Kidney (tissue), 22 donors: ENCODE measurements at places on chromosomes 12 and 14. TPM values are rescaled to one million over a fixed set of nuclear protein-coding genes. Genes with fewer than 3 reads are reported as not detected.
A peak's percentile ranks its signal among the peaks of the same experiment; 100 is the strongest.

GRCh38 chr12:104137001-104137901 lies 759 bp downstream of the NFYB start:
- H3K4me3 ChIP-seq = peak overlapping the region; percentile 77
- peaks cover 3% of the 10 kb centered on the region for H3K4me1 ChIP-seq
- peak overlapping the region; percentile 83 for H3K27ac ChIP-seq
- H3K36me3 ChIP-seq = peaks cover 2% of the 10 kb centered on the region

The KRT73 gene
- total RNA-seq = not detected

DNA sequence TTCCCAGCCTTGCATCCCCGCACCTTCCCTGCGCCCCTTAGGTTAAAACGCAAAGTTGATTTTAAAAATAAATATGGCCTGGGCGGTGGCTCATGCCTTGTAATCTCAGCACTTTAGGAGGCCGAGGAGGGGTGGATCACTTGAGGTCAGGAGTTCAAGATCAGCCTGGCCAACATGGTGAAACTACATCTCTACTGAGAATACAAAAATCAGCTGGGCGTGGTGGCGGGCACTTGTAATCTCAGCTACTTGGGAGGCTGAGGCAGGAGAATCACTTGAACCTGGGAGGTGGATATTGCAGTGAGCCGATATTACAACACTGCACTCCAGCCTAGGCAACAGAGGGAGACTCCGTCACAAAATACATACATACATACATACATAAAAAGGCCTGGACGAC lies 96.0 kb downstream of the GCH1 start:
- H3K27me3 ChIP-seq = no peaks in the 10 kb centered on the region
- H3K36me3 ChIP-seq = no peaks in the 10 kb centered on the region
- H3K4me3 ChIP-seq = no peak overlapping the region
- DNase-seq = no peak
- no peak overlapping the region for H3K27ac ChIP-seq
- H3K4me1 ChIP-seq = no peaks in the 10 kb centered on the region

The SERPINA12 gene
- total RNA-seq = not detected

GRCh38 chr14:103896578-103896977 lies 31.7 kb upstream of the TDRD9 start:
- no peak overlapping the region for H3K4me3 ChIP-seq
- peaks cover 13% of the 10 kb centered on the region for H3K4me1 ChIP-seq
- no peaks in the 10 kb centered on the region for H3K36me3 ChIP-seq
- no peaks in the 10 kb centered on the region for H3K27me3 ChIP-seq
- H3K27ac ChIP-seq = peak overlapping the region; percentile 37

DNA sequence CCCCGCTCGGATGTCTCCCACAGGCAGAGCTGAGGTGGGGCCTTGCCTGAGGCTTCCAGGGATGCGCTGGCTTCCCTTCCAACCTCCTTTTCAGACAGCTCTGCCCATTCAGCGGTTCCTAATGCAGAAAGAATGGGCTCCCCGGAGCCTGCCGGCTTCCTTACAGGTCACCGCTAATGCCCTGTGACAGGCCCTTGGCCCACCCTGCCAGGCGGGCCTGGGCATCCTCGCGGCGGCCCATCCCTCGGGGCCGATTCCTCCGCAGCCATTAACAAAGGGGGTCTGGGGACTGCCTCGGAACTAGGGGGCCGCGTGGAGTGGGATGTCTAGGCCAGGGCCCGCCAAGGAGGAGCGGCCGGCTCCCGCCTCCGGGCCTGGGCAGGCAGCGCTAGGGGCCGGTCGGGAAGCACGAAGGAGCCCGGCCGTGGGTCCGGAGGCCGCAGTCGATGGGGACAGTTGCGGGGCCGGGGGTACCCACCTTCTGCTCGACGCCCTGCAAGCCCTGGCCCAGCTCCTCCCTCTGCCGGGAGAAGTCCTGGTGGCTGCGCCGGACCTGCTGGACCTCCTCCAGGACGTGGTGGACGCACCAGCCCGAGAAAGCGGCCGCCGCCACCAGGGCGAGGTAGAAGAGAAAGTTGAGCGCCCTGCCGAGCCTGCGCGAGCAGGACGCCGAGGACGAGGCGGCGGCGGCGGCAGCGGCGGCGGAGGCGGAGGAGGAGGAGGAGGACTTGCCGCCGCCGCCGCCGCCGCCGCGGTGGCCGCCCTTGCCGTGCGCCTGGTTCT lies 738 bp downstream of the CKAP4 start:
- no peaks in the 10 kb centered on the region for H3K27me3 ChIP-seq
- H3K36me3 ChIP-seq = no peaks in the 10 kb centered on the region
- peaks cover 11% of the 10 kb centered on the region for H3K4me1 ChIP-seq
- H3K27ac ChIP-seq = peak overlapping the region; percentile 70

The SOAT2 gene
- total RNA-seq = 0.19 TPM

DNA sequence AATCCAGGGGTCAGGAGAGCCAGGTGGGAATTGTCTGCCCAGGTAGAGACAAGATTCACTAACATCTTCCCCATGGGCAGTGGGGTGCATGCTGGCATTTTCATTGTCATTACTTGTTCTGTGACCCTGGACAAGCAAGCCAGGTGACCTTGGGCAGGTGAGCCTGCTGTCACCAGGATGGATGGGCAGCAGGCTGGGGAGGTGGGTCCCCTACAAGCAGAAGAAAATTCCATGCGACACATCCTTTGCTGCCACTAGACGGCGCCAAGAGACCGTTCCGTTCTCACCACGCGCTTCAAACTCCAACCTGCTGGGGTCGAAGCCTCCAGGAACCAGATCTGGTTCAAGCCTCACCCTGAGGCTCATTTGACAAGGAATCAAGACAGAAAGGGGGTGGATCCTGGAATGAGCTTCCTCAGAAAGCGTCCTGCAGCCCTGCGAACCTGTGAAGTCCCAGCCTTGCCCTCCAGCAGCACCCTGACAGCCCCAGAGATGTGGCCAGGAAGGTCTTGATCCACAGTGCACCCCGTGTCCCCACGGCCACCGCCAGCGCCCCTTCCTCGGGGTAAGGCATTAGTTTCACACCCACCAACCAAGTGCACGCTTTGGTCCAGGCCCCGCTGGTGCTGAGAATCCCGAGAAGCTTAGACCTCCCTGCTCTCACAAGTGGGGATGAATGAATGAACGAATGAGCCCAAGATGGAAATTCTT lies 3.2 kb upstream of the DYNC1H1 start:
- H3K36me3 ChIP-seq = no peaks in the 10 kb centered on the region
- H3K27me3 ChIP-seq = no peaks in the 10 kb centered on the region
- no peak overlapping the region for H3K4me3 ChIP-seq
- H3K4me1 ChIP-seq = peaks cover 8% of the 10 kb centered on the region

DNA sequence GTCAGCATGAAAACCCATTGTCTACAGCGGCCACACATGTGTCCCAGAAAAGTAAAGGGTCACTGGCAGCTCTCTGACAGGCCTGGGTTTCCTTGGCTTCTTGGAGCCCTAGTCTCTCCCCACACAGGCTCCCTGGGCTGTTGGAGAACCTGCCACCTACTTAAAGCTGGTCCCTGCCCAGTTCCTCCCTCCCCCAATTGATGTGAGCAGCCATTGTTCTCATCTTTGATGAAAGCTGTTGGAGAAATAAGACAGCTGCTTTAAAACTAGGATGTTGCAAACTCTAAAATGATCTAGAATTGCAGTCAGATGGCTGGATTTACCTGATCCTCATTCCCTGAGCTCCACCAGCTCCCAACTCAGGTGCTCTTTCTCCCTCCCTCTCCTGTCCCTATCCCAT lies 4.8 kb upstream of the PLEKHH1 start:
- no peak overlapping the region for H3K27ac ChIP-seq
- H3K36me3 ChIP-seq = no peaks in the 10 kb centered on the region
- no peak for DNase-seq
- H3K27me3 ChIP-seq = no peaks in the 10 kb centered on the region
- H3K4me1 ChIP-seq = peaks cover 2% of the 10 kb centered on the region
